ENCODE measurements at places on chromosomes 7 and 10.
A peak's percentile ranks its signal among the peaks of the same experiment; 100 is the strongest.

DNA sequence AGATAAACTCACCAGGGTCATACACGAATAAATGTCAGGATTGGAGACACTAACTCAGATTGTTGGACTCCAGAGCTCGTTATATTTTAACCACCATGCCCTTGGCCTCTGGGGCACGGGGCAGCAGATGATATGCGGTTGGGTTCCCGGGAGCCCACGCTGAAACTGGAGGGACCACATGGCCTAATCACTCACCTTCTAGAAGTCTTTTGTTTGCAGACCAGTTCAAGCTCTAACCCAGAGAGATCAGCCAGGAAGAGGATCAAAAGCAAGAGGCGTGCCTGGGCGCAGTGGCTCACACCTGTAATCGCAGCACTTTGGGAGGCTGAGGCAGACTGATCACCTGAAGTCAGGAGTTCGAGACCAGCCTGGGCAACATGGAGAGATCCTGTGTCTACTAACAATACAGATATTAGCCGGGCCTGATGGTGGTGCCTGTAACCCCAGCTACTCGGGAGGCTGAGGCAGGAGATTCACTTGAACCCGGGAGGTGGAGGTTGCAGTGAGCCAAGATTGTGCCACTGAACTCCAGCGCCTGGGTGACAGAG lies 42.6 kb upstream of the ECHDC3 start:
- DNase-seq: no peak

- DNase-seq: no peak
Observed at GRCh38 chr10:71714031-71714410, 5.6 kb downstream of the C10orf105 start.

DNA sequence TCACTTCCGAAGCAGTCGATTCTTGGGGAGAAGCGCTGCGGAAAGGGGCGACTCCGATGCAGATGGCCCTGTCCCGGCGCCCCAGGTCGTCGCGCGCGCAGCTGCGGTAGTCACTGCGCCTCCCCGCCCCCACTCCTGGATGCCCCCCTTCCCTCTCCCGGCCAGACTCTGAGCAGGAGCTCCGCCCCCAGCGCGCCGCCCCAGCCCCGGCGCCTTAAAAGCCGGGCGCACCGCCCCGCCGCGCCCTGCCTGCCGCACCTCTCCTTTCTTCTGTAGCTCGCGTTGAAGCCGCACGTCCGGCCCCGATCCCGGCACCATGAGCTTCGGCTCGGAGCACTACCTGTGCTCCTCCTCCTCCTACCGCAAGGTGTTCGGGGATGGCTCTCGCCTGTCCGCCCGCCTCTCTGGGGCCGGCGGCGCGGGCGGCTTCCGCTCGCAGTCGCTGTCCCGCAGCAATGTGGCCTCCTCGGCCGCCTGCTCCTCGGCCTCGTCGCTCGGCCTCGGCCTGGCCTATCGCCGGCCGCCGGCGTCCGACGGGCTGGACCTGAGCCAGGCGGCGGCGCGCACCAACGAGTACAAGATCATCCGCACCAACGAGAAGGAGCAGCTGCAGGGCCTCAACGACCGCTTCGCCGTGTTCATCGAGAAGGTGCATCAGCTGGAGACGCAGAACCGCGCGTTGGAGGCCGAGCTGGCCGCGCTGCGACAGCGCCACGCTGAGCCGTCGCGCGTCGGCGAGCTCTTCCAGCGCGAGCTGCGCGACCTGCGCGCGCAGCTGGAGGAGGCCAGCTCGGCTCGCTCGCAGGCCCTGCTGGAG lies at the start of gene INA:
INA (plus strand) TSS at position 243 of the 817 bp plus-strand sequence; CDS start at position 317, 74 bp downstream.
- DNase-seq: peak; percentile 18

- DNase-seq: no peak
Observed at GRCh38 chr7:34487391-34488115, 170.5 kb upstream of the NPSR1 start.

DNA sequence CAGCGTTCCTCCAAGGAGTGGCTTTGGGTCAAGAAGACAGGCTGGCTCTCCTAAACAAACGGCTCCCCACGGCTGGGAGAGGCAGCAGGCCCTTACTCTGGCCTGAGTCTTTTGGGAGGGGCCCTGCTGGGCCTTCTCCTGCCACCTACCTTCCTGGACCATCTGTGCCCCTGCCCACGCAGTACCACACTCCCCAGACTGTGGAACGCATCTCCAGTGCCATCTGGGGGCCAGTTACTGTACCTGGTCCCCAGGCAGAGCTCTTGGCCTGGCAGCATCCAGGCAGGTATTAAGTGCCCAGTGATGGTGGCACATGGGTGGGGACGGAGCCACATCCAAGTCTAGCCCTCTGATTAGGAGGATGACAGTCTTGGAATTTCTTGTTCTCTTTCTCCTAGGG lies 14.4 kb downstream of the ALKBH4 start:
- DNase-seq: no peak
